ENCODE measurements at places on chromosomes 6 and 20.

- DNase-seq = no peak
Measured at GRCh38 chr6:143880412-143880811, 16.1 kb downstream of the ZC2HC1B start.

- no peak for DNase-seq
Measured at GRCh38 chr6:2183246-2183645, 62.2 kb downstream of the GMDS start.

GRCh38 chr6:137545073-137545472 lies 50.9 kb upstream of the OLIG3 start:
- DNase-seq = no peak

- DNase-seq = no peak
Measured at GRCh38 chr20:31837896-31838397, 7.5 kb downstream of the FOXS1 start.

- peak; percentile 47 for DNase-seq
Measured at GRCh38 chr6:100078509-100078908, 84.5 kb upstream of the MCHR2 start.

- peak; percentile 20 for DNase-seq
Measured at GRCh38 chr6:62367601-62368000, 81.6 kb upstream of the KHDRBS2 start.

GRCh38 chr6:155419161-155419560 lies 36.5 kb downstream of the NOX3 start:
- DNase-seq = no peak

DNA sequence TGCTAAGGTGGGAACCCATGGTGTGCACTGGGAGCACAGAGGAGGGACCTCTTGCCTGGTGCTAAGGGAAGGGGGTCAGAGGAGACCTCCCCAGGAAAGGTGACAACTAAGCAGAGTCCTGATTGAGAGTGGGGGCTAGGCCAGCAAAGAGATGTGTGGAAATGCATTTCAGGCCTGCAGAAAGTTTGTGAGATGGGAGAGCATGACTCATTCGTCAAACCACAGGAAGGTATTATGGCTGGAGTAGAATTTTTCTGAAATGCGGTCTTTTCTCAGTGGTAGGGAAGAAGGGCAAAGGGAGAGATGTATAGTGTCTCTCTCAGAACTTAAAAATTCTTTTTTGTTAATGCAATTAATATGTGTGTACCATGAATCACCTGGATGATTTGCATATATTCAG lies 23.6 kb upstream of the EDN1 start:
- no peak for DNase-seq

DNA sequence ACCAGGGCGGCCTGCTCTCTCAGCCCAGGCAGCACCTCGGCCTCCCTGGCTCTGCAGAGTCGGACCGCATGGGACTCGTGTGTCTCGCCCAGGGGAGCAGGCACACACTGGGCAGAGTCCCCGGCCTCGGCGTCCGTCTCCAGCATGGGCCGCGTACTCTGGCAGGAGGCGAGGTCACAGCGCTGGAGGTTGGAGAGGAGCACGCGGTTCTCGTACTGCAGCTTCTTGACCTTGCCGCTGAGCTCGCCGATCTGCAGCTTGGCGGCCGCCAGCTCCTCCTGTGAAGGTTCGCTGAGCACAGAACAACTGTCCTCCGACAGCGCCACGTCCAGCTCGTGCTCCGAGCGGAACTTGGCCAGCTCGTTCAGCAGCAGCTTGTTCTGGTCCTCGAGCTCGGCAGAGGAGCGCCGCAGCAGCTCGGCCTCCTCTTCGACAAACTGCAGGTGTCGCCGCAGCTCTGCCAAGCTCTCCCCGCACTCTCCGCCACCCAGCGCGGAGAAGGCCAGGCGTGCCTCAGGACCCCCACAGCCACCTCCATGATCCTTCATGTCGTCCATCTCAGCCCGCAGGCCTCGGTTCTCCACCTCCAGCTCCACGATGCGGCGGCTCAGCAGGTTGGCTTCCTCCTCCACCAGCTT lies 42.0 kb upstream of the DSN1 start:
- no peak for DNase-seq

- no peak for DNase-seq
Measured at GRCh38 chr6:15399641-15400470, 154.0 kb downstream of the JARID2 start.

DNA sequence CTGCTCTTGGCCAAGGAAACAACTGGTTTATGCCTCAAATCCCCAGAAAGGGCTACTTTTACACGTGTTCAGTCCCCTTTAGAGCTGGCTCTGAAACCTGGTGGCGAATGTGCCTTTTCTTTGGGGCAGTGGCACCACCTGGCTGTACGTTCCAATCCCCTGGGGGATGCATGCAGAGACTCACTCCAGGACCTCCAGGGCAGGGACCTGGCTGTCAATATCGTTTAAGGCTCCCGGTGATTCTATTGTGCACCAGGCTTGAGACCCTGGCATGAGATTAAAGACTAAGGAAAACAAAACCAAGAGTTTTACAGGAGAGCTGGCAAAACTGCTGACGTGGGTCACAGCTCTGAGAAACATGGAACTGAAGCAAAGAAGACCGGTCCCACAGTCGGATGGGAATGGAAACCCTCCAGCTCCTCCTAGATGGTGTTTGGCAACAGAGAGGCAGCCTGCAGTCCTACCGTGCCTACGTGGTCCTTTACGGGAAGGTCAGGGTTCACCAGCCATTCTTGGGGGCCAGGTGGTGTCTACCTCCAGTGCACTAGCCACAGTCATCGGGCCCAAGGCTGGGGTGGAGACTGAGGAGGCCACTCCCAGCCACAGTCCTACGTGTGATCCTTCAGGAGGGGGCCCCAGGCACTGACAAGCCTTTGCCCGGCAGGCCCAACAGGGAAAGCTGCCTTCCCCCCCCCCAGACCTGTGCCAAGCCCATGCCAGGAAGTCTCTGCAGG lies 203.3 kb upstream of the CST7 start:
- no peak for DNase-seq

GRCh38 chr6:93453956-93454355 lies 34.6 kb upstream of the EPHA7 start:
- peak; percentile 14 for DNase-seq

DNA sequence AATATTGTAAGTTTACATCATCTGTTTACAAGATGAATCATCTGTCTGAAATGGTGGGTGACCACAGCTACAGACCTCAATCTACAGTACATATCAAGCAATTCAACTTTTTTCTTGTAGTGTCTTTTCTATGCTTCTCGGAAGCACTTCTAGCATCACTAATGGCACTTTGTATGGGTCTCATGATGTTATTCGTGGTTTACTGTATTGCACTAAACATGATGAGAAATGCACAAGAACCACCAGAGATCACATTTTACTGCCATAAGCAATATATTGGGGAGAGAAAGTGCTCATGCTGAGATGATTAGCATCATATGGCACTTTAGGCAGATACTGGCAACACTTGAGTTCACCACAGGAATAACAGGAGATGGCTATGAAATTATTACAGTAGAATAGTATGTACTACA lies 15.4 kb upstream of the BTBD3 start:
- DNase-seq = no peak

- DNase-seq = peak; percentile 7
Measured at GRCh38 chr6:38209371-38210260, 390.1 kb downstream of the ZFAND3 start.

DNA sequence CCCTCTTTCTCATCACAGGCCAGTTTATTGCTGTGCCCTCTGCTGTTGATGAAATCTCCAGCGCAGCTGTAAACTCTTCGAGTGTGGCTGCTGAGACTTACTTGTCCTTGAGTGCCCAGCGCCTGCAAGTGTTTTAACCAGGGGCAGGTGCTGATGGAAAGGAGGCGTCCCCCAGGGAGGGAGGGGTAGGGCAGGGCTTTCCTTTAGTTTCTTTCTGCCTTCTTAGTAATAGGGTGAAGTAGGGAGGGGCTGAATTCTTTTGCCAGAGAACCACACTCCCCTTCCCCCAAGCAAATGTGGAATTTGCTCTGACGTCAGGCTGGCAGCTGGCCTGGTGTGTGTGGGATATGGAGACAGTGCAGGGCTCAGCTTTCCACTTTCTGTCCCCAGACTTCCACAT lies 61.2 kb downstream of the IGF2R start:
- DNase-seq = no peak

DNA sequence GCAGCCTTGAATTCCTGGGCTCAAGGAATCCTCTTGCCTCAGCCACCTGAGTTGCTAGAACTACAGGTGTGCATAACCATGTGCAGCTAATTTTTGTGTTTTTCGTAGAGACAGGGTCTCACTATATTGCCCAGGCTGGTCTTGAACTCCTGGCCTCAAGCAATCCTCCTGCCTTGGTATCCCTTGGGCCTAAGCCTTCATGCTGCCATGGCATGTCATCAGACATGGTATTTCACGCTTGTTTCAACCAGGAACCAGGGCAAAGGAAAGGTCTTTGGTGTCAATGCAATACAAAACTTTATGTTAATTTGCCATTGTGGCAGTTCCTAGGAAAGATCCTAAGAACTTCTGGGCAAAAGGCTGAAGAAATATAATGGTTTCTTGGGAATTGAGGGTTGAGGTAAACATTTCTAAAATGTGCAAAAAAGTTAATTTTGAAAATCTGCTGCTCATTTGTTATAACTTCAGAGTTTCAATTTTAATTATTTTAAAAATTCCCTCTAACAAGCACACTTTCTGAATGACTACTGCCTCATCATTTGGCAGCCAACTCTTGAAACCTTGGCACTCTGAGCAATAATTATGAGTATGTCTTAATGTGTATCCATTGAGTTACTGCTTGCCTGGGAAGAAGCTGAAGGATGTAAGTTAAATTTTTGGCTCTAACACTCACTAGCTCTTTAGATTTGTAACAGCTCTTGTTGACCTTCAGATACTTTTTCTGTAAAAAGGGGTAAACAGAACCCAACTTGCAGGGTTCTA lies 154.1 kb downstream of the GJA10 start:
- no peak for DNase-seq

- DNase-seq = no peak
Measured at GRCh38 chr6:132651062-132651461, 7.9 kb downstream of the TAAR1 start.

- DNase-seq = no peak
Measured at GRCh38 chr20:8438748-8439147, 306.7 kb downstream of the PLCB1 start.

- DNase-seq = no peak
Measured at GRCh38 chr6:30819297-30819917, 64.9 kb upstream of the DDR1 start.

GRCh38 chr6:67047996-67048395 lies 1341.0 kb upstream of the EYS start:
- DNase-seq = no peak

GRCh38 chr6:9841886-9842725 lies 572.8 kb downstream of the TFAP2A start:
- no peak for DNase-seq

DNA sequence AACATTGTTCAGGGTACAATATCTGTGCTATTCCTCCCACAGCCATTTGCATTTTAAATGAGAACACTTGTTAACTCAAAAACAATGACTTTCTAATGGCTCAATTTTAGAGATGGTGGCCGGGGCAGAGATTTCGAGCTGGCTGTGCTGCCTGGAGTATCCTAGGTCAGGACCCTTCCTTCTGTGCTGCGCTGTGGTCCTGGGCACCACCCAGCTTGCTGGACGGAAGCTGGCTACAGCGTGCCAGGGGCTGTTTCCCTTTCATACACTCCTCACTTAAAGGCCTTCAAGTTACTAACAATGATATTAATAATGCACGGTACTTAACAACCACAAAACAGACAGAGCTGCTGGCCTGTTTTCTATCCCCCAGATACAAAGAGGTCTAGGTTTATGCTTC lies 194.4 kb upstream of the CST7 start:
- no peak for DNase-seq
